ENCODE measurements at places on chromosomes 7 and 10.

GRCh38 chr10:67839951-67840350 is 2.0 kb upstream of the DNAJC12 start:
- DNase-seq: no peak

- no peak for DNase-seq
These were observed 9.9 kb upstream of the CSGALNACT2 start for GRCh38 chr10:43128331-43128730.

GRCh38 chr7:73887762-73888161 is 26.8 kb downstream of the TMEM270 start:
- no peak for DNase-seq

- no peak for DNase-seq
These were observed 11.1 kb downstream of the ZNF316 start for GRCh38 chr7:6648066-6648814.

GRCh38 chr10:117805139-117805538 is 241.6 kb downstream of the RAB11FIP2 start:
- DNase-seq: no peak

DNA sequence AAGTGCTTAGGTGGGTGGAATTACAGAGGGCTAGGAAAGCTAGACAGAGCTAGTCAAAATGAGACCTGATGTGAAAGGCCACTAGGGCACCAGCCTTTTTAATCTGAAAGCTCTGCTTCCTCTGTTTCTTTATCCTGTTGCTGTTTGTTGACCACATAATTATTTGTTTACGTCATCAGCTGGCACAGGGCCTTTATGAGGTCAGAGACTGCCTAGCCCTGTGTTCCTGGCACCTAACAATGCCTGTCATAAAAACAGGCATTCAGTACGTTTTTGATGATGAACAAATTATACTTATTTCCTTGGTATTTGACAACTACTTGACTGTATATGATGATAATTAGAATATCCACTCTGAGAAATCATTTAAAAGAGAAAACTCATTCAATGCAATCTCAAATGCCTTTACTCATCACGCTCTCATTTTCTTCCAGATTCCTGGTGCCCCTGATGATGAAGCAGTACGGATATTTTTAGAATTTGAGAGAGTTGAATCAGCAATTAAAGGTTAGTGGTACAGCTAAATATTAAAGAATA is 26.0 kb downstream of the RBM17 start:
- no peak for DNase-seq

DNA sequence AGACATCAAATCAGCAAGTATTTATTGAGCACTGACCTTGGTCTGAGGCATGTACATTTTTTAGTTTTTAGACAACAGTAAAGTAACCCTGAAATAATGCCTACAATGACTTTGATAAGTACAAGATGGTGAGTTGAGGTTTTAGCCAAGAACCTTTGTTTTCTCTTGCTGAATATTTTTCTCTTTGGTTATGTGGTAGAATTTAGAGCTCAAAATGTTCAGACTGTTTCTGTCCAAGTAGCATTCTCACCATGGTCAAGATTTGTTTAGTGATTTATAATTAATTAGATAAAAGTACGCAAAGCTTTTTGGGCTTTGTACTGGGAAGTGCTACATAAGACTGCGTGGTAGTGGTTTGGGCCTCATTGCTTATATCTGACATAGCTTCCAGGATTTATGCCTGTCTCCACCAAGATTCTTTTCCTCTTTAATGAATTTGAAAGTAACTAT is 102.4 kb downstream of the KAT6B start:
- no peak for DNase-seq

DNA sequence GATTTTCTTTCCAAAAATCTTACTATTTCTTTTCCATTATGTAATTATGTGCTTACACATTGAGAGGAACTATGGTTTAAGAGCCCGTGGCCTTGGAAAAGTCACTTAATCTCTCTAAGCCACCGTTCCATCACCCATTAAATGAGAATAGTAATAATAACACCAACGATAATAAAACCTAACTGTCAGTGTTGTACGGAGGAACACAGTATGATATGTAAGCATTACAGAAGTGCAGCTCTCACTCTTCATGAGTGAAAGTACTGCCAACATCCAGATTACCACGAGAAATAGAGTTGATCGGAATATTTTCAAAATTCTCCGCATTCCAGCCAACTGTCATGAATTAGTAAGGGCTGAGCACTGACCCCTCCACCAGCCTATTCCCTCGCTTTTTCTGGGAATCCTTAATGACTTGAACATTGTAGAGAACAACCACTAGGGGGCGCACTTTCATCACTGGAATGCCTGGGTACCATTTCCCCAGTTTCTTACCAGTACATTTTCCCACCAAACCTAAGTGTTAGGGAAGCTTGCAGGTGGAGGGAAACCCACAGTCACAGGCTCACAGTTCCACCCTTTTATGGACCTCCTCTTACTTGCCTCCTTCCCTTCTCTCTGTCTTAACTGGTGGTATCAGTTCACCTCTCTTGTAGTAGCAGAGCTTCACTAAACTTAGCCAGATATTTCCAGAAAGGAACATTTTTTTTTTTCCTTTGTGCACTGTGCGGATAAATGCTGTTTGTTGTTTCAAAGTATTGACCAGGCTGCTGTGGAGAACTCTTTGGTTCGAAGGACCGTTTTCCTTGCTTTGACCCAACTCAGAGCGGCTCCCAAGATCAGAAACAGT is 27.8 kb downstream of the NKX2-3 start:
- peak; percentile 52 for DNase-seq

- no peak for DNase-seq
These were observed 30.2 kb downstream of the NOM1 start for GRCh38 chr7:156979711-156980110.

- DNase-seq: no peak
These were observed 448.5 kb downstream of the KCNMA1 start for GRCh38 chr10:77189075-77189474.

- DNase-seq: no peak
These were observed 96.5 kb downstream of the NRP1 start for GRCh38 chr10:33237736-33238624.

GRCh38 chr7:81783818-81784217 is 14.0 kb upstream of the HGF start:
- DNase-seq: no peak

DNA sequence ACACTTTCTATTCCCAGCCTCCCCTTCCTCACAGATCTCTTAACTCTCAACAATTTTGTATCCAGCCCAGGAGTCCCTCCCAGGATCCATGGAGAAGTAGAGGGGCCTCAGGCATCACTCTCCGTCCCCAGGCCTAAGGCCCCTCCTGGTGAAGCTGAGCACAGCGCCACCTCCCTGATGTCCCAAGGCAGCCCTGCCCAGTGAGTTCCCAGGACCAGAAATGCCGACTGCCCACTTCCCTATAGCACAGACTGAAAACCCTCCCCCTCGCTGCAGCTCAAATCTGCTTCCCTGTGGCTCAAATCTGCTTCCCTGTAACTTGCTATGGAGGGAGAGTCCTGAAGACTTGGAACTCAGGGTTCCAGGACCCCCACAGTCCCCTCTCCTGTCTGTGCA is 35.6 kb downstream of the YKT6 start:
- DNase-seq: no peak

DNA sequence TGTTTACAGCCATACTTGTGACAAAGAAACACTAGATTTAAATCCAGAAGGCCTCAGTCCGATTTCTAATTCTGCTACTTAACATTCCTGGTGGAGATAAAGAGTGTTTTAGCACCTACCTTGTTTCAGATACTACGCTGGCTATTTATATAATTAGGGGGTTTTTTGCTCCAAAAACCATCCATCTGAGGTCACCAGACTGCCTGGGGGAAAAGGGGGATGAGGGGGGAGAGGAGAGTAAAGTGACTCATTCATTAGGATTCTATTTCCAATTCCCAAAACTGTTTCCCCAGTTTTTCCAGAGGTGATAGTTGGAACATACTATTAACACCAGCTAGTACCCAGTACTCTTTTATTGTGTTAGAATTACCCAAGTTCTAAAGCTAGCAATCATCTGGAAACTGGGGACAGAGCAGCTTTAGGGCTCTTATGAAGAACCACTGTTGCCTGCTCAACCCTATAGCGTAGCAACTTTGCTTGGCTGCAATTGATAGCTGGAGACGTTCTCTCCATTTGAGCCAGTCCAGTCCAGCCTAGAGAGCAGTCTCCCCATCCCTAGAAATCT is 6.6 kb downstream of the GCC1 start:
- DNase-seq: no peak

- no peak for DNase-seq
These were observed 9.3 kb downstream of the LIPA start for GRCh38 chr10:89242345-89242684.

DNA sequence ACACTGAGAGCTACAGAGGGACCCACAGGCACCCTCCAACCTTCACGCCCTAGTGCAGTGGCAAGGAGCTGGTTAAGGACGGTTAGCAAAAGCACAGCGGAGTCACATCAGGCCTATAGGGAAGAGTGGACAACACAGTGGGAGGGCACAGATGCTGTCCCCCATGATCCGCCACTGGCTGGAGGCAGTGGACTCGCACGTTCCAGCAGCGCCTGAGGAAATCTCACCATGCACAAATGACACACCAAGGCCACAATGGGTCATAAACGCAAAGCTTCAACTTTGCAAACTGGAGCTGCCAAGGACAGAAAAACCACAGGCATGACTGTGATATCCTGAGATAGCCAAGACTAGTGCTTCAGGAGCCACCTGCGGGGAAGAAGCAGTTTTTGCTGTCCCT is 58.8 kb downstream of the GRB10 start:
- no peak for DNase-seq

- DNase-seq: no peak
These were observed 248.1 kb upstream of the RHOBTB1 start for GRCh38 chr10:61192042-61192441.

- no peak for DNase-seq
These were observed 227.2 kb upstream of the GRB10 start for GRCh38 chr7:51009716-51010496.

GRCh38 chr10:51691135-51691534 is 8.3 kb downstream of the CSTF2T start:
- no peak for DNase-seq

GRCh38 chr7:154748089-154748786 is 254.7 kb downstream of the PAXIP1 start:
- no peak for DNase-seq

GRCh38 chr7:126696256-126697038 is 556.3 kb downstream of the GRM8 start:
- DNase-seq: no peak

DNA sequence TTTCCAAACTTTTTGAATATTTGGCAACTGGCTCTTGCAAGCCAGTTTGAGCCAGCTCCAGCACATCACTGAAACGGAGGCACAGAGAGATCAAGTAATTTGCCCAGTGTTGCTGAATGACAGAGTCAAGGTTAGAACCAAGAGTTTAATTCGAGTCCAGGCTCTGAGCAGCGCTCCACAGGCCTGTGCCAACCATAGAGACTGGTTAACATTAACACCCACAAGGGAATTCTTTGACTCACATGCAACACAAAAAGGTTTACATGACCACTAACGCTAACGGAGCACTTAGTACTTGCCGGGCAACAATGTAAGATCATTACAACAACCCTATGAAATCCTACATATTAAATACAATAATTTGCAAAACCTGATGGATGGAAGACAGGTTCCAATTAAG is 1.5 kb downstream of the RGS10 start:
- peak; percentile 27 for DNase-seq

All from CD4-positive, alpha-beta T cell treated with Interleukin-6 for 4 hours (primary cell).